ENCODE measurements at places on chromosomes 4 and X.

DNA sequence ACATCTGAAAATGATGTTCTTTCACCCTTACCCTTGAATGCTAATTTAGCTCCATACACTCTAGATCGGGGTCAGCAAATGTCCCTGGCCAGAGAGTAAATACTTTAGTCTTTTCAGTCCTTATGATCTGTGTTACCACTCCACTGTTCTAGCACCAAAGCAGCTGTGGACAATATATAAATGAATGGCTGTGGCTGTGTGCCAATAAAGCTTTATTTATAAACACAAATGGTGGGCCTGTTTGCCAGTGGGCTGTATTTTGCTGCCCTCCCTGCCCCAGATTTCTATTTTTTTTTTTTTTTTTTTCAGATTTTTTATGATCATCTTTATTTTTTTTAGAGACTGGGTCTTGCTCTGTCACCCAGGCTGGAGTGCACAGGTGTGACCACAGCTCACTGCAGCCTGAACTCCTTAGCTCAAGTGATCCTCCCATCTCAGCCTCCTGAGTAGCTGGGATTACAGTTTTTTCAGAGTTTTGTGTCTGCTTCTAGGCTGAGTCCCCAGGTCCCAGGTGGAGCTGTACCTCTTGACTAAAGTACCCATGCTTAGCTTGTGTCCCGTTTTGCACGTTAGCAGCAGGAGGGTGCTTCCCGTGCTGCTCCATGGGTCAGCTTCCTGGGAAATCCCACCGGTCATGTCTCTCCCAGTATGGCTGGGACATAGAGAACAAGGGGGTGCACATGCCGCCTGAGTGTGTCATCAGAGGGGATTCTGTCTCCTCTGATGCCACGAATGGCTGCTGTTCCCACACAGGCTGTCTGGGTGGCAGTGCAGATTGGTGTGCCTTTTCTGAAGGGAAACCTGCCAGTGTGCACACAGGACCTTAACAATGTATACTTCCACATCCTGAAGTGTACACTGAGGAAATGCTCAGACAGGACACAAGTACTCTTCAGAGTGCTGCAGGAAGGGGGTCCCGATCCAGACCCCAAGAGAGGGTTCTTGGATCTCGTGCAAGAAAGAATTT, 16.0 kb upstream of the GRPEL1 start:
- no peak for DNase-seq

GRCh38 chr4:20256381-20256881, 4.7 kb downstream of the SLIT2 start:
- DNase-seq: peak; percentile 52

- no peak for DNase-seq
Measured at GRCh38 chr4:54553001-54553400, 104.8 kb upstream of the KIT start.

DNA sequence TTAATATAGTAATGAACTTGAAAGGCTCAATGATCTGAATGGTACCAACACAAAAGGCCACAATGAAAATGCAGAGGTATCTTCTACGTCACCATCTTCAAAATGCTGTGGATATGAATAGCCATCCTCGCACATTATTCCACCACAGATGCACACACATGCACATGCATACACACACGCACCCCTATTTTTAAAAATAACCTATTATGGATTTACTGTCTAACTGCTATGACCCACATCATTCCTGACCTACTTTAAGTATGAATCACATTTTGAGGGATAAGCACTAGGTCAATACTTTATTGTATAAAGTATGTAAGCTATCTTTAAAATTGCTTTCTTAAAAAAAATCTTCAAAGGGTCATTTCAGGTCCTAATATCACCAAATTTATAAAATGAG, 24.4 kb upstream of the CORIN start:
- DNase-seq: peak; percentile 83

Measured in iris pigment epithelial cell (primary cell).